NCI-H460 (cell line): ENCODE measurements at places on chromosomes 16 and 17.

- no peak for DNase-seq
Measured at GRCh38 chr16:30444231-30445148, 1.2 kb downstream of the SEPHS2 start.

DNA sequence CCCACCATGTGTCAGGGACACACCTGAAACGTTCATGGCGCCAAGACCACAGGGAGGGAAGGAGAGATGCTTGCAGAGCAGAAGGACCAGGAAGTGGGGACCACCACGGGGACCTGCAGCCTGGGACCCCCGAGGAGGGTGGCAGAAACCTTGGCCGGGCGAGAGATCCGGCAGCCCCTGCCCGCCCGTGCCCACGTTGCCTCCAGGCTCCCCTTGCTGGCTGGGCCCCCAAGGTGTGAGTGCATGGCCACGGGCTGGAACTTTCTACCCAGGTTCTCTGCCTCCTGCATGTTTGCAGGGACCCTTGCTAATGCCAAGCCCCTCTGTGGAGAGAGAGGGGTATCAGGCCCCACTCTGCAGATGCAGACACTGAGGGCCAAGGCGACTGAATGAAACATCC is 50.4 kb downstream of the USP22 start:
- DNase-seq: no peak

DNA sequence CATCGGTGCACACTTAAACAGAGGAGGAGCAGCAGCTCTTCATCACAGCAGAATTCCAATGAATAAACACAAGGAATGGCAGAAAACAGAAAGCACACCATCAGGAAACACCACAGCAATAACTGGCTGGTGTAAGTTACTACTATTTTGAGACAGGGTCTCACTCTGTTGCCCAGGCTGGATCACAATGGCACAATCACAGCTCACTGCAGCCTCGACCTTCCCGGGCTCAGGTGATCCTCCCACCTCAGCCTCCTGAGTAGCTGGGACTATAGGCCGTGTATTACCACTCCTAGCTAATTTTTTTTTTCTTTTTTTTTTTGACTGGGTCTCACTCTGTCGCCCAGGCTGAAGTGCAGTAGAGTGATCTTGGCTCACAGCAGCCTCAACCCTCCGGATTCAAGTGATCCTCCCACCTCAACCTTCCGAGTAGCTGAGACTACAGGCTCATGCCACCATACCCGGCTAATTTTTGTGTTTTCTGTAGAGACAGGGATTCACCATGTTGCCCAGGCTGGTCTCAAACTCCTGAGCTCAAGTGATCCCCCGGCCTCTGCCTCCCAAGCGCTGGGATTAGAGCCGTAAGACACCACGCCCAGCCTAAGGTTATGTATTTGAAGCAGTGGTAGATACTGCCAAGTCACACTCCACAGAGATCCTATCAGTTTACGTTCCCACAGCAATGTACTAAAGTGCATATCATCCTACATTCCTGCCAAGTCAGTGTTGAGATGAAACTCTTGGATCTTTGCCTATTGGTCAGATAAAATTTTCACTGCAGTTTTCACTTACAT is 20.7 kb downstream of the TRAP1 start:
- DNase-seq: peak; percentile 68

DNA sequence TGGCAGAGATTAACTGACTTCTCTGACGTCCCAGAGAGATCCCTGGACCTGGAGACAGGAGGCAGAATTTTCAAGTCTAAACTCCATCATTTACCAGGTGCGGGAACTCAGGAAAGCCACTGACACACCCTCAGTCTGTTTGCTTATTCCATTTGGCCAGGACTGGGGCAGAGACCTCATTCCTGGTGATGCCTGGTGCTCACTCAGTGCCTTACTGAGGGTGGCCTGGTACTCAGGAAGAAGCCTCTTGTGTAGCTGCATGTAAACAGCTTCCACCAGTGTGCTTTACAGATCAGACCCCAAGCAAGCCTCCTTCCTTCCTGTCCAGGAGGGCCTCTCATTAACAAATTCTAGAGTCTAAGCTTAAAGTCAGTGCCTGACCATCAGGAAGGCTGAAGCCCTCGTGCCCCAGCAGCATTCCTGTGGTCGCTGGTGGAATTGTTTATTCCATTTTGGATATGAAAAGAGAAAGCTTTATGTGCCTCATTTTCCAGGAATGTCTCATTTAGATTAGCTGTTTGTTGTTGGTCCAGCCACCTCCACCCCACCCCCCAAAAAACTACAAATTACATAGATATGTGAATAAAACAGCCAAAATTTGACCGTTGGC is 236.1 kb upstream of the CDH5 start:
- DNase-seq: no peak

GRCh38 chr17:78674156-78674555 is 97.0 kb upstream of the DNAH17 start:
- DNase-seq: no peak

GRCh38 chr17:6498356-6498755 is 54.1 kb downstream of the PIMREG start:
- DNase-seq: no peak

DNA sequence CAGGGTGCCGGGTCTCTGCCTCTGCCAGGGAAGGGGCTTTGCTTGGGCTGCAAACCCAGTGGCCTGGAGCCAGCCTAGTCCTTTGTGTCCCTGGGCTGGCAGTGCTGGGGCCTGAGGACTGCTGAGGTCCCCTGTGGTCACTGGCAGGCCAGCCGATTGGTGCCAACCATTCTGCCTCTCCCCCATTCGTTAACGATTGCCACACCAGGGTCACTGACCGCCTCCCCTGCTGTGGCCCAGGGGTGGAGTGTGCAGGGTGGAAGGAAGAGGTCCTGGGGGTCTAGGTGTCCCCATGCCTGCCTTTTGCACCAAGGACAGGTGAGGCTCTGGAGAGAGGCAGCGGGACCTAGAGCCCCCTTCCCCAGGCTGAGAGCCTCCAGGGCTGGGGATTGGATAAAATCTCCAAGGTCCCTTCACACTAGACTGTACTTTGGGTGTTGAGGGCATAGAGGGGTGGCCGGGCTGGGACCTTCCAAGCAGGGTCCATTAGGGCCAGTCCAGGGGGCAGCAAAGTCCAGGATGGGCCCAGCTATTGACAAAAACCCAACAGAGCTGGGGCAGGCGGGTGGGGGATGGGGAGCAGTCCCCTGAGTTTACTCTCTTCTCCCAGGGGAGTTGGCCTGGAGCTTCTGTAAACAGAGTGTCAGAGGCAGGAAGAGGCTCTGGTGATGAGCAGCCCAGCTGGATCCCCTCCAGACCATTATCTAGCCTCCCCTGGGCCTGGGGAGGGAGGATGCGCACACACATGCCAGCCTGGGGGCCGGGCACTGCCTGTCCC is 1.1 kb downstream of the VASN start:
- DNase-seq: peak; percentile 91

GRCh38 chr16:4506450-4506849 is 30.3 kb downstream of the HMOX2 start:
- peak; percentile 75 for DNase-seq

DNA sequence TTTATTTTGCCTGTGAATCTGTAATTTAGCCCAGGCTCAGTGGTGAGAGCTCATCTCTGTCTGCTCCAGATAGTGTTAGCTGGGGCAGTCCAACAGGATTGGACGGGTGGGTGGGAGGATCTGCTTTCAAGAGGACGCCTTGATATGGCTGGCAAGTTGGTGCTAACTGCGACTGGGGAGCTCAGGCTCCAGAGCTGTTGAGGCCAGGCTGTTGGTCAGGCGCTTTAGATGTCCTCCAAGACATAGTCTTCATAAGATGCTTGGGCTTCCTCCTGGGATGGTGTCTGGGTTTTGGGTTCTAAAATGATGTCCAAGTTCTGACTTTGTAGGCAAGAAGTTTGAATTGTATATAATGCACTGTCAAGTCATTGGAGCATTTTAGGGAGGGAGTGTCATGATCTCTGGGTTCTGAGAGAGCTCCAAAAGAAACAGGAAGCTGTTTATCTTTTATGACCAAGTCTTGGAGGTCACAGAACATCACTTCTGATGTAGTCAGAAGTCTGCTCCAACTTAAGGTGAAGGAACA is 12.8 kb upstream of the PCTP start:
- DNase-seq: no peak

- no peak for DNase-seq
Measured at GRCh38 chr16:15057681-15058417, 2.0 kb upstream of the NTAN1 start.

DNA sequence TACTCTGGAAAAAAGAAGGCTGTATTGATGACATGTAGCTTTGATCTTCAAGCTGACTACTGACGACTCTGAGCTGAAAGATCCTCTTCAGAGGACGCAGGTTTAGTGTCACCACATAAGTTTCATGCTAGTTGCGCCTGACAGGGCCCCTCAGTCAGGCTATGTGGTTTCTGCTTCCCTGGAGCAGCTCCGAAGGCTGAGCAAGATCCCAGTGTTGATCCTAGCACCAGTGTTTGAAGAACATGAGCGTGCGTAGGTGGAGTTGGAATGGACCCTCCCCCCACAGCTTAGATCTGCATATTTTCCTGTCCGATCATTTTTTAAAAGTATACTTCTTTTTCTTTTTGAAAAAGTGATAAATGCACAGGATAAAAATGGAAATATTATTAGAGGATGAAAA is 17.3 kb downstream of the BANP start:
- DNase-seq: no peak
